ENCODE measurements at places on chromosomes 1 and 21.

DNA sequence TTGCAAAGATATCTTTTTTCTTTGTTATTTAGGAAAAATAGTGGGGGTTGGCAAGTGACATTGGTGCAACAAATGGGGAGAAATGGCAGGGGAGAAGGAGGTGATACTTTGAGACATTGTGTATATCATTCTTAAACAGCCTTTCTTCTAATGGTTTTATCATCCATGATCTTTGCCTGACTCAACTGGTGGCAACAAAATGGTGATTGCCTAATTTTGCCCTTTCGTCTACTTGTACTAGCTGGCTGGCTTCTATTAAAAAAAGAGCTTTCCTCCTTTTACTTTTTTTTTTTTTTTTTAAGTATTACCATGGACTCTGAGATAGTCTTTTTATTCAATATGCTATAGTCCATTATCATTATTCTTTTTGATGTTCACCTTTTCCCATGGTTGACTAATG lies 27.7 kb downstream of the DESI2 start:
- DNase-seq, result no peak

DNA sequence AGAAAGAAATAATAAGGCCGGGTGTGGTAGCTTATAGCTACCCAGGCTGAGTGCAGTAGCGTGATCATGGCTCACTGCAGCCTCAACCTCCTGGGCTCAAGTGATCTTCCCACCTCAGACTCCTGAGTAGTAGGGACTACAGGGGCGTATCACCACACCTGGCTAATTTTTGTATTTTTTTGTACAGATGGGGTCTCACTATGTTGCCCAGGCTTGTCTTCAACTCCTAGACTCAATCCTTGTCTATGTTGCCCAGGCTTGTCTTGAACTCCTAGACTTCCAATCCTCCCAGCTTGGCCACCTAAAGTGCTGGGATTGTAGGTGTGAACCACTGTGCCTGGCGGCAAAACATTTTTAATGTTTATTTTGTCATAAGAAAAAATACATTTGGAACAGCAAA lies 30.5 kb downstream of the MIXL1 start:
- no peak for DNase-seq

DNA sequence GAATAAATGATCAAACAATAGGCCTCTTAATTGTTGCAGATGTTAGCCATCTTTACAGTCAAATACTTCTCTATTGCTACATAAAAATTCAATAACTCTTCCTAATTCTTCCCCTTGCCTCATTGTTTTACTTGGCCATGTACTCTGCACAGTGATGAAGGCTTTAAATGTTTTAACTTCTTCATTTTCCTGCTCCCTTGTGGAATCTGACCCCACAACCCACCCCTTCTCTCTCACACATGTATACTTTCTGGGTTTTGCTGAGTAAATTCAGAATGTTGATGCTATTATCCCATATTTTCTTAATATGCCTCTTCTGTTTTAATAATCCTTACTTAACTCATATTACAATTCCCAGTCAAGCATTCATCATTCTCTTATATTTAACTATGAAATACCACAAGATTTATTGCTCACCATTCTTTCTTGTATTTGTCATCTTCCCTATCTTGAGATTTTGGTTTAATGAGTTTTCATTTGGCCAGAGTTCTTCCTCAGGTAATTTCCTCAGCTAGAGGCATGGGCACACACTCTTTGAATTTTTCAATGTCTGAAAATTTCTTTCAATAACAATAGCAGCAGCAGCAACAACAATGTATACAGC lies 327.8 kb upstream of the USP24 start:
- no peak for DNase-seq

DNA sequence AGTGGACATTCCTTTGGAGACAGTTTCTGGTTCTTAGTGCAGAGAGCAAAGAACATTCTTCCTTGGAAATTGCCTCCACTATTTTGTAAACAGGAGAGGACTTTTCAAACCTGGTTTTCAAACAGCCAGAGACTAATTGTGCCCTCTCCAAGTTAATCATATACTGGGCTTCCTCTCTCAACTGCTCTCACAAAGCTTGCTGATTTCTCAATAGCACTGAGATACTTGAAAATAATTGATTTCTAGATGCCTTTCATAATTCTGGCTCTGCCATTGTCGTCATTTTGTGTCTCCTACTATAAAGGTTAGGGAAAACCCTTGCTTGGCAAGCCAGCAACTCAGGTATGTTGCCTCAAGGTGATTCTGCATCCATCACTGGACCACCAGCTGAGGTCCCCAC lies 56.0 kb downstream of the KCNJ15 start:
- DNase-seq, result no peak

- DNase-seq, result no peak
Measured at GRCh38 chr1:77797991-77798390, 18.5 kb downstream of the MIGA1 start.

GRCh38 chr21:40505244-40505643 lies 341.7 kb downstream of the DSCAM start:
- no peak for DNase-seq

- no peak for DNase-seq
Measured at GRCh38 chr1:241408170-241408569, 51.2 kb upstream of the RGS7 start.

GRCh38 chr1:15347182-15347581 lies 62.5 kb upstream of the EFHD2 start:
- no peak for DNase-seq

DNA sequence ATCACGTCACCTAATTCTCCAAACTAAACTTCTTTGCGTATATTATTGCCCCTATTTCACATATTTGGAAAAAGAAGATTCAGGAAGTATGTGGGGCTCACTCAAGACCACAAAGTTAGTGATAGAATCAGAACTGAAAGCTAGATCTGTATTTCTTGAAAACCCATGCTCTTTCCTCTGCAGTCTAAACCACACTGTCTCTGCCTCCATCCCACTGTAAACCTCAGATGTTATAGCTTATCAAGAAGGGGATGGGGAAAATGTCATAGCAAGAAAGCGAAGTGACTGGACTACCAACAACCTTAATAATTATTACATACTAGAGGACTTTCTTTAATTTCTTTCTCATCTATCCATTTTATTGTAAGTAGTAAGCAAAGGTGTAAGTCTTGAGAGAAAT lies 257.7 kb upstream of the SGIP1 start:
- DNase-seq, result no peak

GRCh38 chr1:178057141-178057765 lies 36.7 kb upstream of the RASAL2 start:
- no peak for DNase-seq

DNA sequence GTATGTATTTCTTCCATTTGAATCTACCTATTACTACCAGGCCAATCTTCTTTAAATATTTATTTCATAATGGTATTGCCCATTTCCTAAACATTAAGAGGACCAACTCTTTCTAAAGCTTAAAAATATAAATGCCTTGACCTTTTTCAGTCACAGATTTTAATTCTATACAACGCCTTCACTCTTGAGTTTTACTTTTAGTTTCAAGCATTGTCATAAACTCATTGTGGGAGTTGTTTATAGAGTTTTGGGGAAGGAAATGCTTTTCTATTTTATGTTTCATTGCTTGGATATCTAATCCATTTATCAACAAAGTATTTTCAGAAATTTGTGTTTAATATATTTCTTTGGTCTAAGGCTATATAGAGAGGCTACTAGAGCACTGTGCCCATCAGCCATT lies 155.8 kb downstream of the DPYD start:
- DNase-seq, result no peak

DNA sequence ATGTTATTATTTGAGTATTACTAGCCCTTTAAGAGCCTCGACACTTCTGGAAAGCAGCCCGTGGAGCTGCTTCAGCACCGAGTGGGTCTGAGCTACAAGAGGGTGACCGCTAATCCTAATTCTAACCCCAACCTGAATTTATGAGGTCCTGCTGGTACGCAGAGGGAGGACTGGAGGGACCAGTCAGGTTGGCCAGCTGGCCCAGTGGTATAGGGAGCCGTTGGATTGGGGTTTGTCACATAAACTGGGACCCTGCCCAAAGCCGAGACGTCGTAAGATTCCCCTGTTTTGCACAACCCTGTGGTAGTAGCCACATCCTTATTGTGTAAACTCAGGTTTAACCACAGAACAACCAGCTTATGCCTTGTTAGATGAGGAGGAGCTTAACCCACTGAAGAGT lies 60.8 kb upstream of the F3 start:
- no peak for DNase-seq

GRCh38 chr1:202805886-202806844 lies 2.1 kb downstream of the KDM5B start:
- no peak for DNase-seq

DNA sequence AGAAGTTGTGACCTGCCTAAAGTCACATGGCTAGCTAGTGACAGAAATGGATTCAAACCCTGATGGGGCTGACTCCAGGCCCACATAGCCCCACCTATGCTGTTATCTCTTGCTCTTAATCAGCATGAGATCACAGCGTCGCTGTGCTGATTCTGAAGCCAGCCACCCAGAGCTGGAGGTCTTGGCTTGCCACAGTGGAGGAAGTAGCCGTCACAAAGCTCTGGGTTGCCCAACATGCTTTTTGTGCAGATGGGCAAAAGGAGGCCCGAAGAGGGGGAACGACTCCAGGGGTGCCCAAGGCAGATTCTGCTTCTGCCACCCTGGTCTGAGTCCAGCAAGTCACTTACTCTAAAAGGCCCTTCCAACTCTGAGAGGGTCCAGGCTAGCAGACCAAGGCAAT lies 14.7 kb upstream of the MFSD2A start:
- no peak for DNase-seq

GRCh38 chr1:19680644-19681043 lies 16.0 kb downstream of the HTR6 start:
- DNase-seq, result no peak

DNA sequence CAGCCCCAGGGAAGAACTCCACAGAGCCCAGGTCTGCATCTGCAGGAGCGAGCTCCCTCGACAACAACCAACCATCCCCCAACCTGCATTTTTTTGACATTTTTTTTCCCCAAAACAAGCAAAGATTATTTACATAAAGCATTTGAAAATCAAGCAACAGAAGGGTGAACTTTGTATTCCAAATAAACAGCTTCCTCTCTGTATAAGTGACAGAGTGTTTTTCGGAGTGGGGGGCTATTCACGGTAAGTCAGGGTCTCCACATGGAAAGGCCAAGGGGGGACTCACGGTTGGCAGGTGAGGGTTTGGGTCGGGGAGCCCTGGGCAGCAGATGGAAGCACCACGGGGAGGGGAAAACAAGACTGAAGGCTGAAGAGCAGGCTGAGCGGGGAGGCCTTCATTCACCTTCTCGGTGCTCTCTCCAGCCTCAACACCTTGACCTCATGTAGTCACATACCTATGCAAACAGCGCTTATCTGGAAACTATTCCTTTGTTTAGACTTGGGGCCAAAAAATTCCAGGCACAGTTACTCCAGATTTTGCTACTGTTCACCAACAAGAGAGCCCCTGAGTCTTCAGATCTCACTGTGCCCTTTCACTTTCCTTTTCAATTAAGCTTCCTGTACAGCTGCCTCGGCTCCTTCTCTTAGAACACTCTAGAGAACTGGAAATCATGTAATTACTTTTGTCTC lies 27.6 kb downstream of the C2CD2 start:
- DNase-seq, result no peak

DNA sequence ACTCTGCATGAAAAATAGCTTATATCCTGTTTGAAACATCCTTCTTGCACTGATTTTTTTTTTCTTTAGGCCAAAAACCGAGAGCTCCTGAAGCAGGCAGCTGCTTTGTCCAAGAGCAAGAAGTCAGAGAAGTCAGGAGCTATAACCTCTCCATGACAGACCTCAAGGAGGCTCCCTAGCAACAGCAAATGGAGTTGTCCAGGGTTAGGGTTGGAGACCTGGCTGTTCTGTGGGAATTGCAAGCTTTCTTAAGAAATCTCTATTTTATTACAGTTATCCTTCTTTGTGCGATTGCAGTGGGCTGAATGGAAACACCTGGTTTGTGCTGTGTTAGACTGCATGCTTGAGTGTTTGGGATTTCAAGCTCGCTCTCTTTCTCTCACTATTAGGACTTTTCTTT lies 12.6 kb upstream of the STX12 start:
- DNase-seq, result no peak

DNA sequence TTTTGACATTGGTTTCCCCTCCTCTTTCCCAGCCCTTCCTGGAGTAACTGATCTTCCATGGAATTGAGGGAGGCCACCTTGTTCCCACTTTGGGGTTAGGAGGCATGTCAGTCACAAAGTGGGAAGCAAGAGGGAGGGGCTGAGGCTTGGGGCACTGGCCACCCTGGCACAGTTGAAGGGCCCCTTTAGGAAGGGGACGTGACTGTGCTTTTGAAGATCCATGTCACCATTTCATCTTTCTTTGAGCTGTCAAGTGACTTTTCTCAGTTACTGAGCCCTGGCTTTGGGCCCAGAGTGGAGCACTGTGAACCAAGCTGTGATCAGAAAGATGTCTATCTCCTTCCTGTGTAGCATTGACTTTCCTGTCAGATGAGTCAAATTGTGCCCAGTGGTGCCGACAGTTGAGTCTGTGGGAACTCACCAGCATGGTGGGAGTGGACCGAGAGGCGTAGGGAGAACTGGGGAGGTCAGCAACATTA lies 38.5 kb upstream of the TDRD10 start:
- DNase-seq, result peak; percentile 58

GRCh38 chr1:243495442-243496186 lies 239.8 kb downstream of the SDCCAG8 start:
- no peak for DNase-seq

- DNase-seq, result no peak
Measured at GRCh38 chr1:103917795-103918194, 168.1 kb downstream of the AMY1C start.

GRCh38 chr1:171113382-171113781 lies 22.7 kb downstream of the FMO3 start:
- DNase-seq, result no peak

DNA sequence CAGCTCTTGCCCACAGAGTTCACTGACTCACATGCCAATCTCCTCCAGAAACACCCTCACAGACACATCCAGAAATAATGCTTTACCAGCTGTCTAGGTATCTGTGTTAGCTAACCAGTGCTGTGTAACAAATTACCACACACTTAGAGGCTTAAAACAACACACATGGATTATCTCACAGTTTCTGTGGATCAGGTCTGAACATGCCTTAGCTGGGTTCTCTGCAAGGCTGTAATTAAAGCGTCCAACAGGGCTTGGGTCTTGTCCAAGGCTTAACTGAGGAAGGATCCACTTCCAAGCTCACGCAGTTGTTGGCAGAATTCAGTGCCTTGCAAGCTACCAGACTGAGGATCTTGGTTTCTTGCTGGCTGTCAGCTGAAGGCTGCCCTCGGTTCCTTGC lies 92.5 kb upstream of the RGS4 start:
- DNase-seq, result no peak

GRCh38 chr21:14615359-14615974 lies 69.4 kb upstream of the SAMSN1 start:
- DNase-seq, result no peak

- no peak for DNase-seq
Measured at GRCh38 chr1:1080122-1080757, 6.1 kb upstream of the RNF223 start.

GRCh38 chr1:51472359-51472758 lies 46.7 kb downstream of the EPS15 start:
- DNase-seq, result no peak

GRCh38 chr1:234710381-234710780 lies 100.4 kb upstream of the IRF2BP2 start:
- no peak for DNase-seq

DNA sequence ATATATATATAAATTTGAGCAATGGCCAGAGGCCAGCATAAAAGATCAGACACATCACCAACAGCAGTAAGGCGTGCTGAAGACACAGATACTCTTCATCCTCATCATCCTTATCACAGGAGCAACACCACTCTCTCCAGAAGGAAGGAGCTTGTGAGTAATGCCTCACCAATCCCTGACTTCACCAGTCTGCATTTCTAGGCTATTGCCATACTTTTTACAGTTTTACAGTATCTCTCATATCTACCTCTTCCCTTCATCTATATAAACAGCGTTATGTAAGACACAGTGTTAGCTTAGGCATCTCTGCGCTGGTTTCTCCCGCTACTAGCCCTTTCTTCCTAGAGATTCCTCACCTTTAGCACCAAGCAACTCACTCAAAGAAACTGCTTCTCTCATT lies 2.4 kb upstream of the ABL2 start:
- no peak for DNase-seq
